Fibroblast of skin of left biceps (primary cell): ENCODE measurements at places on chromosomes 12 and 14.
A peak's percentile ranks its signal among the peaks of the same experiment; 100 is the strongest.

DNA sequence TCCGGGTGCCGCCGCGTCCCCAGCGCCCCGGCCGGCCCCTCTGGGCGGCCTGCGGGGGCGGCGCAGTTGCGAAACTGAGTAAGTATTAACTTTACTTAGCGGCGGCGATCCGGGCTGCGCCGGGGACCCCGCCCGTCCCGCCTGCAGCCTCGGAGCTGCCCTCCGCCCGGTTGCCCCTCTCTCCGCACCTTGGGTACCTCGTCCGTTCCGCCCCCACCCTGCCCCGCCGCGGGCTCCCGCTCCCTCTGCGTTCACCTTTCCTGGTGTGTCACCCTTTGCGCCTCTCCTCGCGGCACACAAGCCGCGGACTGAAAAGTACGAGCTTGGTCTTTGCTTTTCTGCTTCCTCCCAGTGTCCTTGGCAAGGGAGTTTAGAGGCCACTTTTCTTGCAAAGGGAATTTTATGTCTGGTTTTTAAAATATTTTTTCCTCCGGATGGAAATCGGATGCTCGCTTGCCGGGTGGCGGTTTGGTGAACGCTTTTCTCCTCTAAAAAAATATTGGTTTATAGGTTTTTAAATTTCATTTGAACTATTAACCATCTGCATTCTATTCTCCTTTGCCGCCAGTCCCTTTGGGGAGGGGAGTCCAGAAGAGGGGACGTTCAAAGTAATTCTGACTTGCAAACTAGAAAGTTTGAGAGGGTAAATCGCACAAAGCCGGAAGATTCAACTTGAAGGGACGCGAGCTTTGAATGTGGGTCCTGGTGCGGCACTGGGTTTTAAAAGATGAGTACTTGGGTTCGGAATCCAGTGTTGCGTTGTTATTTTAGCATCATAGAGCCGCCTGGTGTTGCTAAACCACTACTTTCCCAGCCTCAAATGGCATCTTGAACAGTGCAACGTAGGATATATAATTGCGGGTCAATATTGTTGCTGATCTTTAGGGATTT, 834 bp downstream of the RASSF8 start:
- DNase-seq = peak; percentile 60

DNA sequence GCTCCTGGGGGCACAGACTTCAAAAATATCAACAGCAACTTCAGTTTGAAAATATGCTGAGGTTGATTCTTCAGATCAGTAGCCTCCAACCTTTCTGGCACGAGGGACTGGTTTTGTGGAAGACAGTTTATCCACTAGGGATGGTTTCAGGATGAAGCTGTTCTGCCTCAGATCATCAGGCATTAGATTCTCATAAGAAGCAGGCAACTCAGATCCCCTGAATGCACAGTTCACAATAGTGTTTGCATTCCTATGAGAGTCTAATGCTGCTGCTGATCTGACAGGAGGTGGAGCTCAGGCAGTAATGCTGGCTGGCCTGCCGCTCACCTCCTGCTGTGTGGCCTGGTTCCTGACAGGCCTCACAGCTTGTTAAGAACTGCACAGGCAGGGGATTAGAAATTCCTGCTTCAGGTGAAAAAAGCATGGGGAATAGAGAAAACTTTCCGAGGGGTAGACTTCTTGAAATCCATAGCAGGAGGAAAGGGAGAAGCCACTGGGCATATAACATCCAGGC, 12.8 kb downstream of the EPYC start:
- DNase-seq = no peak

DNA sequence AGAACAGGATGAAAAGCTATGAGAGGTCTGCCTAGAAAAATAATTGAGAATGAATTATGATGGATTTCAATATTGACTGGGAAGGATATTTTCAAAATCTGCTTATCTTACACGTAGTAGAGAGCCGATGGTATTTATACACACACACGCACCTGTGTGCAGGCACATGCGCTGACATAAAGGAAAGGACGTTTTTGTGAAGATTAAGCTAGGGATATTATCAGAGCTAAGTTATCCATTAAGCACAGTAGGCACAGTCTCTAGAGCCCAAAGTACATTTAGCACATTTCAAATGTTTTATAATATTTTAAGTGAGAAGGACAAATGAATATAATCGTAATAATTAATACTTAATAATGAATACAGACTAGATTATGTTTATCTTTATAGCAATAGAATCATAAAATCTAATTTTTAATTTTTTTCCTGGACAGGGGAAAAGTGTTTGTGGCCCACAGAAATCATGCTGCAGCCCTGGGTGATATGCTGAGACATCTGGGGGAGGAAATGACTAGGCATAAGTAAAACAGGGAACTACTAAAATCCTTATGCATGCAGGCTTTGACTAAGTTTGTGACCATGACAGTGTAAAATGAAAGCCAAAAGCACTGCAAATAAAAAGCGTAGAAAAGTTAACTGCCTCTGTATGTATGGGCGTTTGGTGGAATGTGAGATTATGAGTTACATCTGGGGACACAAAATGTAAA, 146.1 kb downstream of the KITLG start:
- DNase-seq = no peak

DNA sequence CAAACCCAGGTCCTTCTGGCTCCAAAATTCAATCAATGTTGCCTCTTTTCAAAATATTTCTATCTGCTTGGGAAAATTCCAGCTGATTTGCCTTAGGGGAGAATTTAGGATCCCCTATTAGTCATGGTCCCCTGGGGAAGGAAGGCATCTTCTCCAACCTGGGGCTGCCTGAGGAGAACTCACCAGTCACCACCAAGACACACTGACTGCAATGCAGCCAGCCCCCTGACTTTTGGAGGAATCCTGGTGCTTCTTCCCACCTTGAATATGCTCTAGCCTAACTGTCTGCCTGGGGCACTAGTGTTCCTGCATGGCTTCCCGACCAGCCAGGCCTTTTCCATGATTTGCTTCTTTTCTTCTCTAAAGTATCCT, 71.8 kb upstream of the BCL2L14 start:
- DNase-seq = no peak

DNA sequence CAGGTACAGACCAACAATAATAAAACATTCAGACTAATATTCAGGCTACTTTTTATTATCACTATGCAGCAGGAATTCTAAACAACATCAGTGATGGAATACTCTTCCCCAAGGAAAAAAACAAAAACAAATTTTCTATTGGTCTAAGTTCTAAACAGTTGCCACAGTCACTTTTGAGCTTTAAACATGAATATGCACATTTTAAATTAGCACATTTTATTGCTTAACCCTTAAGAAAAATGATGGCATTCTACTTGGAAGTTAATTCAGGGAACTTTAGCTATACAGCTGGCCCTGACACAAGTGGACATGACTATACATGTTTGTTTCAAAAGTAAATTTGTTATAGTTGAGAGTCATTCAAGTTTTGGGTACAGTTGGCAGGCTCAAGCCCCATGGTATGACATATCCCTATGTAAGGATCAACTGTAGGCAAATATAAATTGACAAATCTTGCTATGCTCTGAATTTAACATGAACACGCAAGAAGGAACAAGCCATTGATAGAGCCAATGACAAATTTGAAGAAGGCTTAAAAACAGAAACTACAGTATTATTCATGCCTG, 224.3 kb upstream of the AMIGO2 start:
- DNase-seq = no peak

DNA sequence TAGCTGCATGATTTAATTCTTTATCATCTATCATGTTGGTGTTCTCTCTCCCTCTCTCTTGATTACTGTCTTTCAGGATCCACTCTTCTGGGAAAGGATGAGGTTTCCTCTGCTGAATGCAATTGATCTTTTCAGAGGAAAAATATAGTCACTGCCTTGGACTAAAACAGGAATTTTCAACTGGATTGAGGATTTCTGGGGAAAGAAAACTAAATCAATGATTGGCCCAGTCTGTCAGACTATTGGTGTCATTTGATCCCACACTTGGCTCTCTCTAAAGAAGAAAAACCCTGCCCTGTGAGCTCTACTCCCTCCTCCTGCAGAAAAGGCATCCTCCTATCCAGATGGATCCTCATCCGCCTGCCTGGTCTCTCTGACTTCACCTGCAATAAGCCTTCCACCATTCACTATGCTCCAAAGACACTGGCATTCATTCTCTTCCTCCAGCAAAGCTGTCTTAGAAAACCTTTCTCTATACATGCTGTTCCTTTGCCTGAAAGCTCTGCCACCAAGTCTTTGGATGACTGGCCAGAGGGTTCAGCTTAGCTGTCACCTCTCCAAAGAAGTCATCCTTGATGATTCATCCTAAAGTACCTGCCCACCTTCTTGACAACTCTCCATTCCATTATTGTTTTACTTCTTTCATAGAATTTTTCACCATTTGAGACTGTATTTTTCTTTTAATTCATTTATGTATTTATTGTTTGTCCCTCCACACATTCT, 127.7 kb upstream of the CAND1 start:
- no peak for DNase-seq

GRCh38 chr12:52494518-52494917, 1.5 kb upstream of the KRT6A start:
- DNase-seq = no peak

GRCh38 chr14:99716091-99716849, 32.2 kb downstream of the CYP46A1 start:
- no peak for DNase-seq

- DNase-seq = no peak
These were observed 43.6 kb downstream of the ATL1 start for GRCh38 chr14:50603565-50603964.

- no peak for DNase-seq
These were observed 187.9 kb upstream of the STXBP6 start for GRCh38 chr14:25237845-25238244.

DNA sequence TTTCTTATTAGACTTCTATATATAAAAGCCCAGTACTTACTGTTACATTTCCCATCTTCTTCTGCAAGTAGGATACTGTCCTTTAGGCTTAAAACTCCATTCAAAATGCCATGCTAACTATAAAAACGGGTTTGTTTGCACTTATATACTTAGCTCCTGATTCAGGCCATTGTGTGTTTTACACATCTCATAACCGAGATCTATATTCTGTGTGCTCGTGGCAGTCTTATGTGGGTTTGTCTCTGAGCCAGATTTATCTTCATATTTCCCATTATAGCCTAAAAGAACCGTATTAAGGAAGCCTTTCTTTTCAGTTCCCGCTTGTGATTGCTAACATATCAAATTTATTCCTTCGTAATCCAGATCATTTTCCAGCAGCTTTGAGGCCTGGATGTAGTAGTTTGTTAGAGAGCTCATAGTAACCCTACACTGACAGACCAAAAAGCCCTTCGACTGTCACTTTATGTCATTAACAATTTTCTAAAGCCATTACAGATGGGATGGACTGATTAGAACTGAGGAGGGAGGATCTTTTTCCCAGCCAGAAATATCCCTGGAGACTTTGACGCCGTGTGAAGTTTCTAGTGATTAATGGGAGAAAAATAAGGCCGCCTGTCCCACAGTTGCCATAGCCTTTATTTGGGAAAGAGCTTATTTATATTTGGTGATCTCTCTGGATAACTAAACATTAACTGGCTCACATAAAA, 508.5 kb downstream of the FOXG1 start:
- DNase-seq = no peak

- no peak for DNase-seq
These were observed 8.1 kb upstream of the OR6C65 start for GRCh38 chr12:55392032-55392795.

- DNase-seq = no peak
These were observed 47.4 kb downstream of the SLC38A1 start for GRCh38 chr12:46221255-46222128.

- DNase-seq = no peak
These were observed 159.0 kb downstream of the PTPN11 start for GRCh38 chr12:112577473-112578329.

DNA sequence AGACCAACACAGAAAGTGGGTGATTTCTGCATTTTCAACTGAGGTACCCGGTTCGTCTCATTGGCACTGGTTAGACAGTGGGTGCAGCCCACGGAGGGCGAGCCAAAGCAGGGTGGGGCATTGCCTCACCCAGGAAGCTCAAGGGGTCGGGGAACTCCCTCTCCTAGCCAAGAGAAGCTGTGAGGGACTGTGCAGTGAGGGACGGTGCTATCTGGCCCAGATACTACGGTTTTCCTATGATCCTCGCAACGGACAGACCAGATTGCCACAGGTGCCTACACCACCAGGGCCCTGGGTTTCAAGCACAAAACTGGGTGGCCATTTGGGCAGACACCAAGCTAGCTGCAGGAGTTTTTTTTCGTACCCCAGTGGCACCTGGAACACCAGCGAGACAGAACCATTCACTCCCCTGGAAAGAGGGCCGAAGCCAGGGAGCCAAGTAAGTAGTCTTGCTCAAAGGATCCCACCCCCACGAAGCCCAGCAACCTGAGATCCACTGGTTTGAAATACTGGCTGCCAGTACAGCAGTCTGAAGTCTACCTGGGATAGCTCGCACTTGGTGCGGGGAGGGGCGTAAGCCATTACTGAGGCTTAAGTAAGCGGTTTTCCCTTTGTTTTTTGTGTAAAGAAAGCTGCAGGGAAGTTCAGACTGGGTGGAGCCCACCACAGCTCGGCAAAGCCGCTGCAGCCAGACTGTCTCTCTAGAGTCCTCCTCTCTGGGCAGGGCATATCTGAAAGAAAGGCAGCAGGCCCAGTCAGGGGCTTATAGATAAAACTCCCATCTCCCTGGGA, 25.5 kb upstream of the NAA30 start:
- DNase-seq = no peak
